Retina (tissue), 1 donor: ENCODE measurements at places on chromosomes 3 and 15.
A peak's percentile ranks its signal among the peaks of the same experiment; 100 is the strongest.

DNA sequence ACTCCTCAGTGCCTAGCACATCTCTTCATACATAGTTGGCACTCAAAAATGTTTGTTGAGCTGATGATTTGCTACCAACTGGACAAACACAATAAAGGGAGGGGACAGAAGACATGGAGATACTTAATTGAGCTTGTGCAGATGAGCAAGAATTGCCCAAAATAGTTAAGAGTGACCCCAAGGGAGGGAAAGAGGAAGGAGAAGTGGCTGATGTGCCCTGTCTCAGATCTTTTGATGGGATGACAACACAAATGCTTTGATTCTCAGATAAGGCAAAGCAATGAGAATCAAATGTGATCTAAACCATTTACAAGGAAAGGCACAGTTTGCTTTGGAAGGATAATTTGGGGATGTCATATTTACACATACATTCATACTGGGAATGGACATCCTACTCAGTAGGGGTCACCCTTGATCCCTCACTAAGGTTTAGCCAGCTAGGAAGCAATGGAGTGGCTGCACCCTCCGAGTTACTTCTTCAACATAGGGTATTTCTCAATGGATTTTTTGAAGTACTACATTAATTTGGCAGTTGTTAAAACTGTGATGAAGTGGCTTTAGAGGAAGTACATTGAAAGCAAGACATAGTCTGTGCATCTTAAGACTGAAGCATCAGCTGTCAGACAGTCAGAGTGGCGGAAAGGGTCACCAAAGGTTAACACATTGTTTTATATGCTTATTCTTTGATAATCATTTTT is 21.9 kb upstream of the SSR3 start:
- no peak for DNase-seq

DNA sequence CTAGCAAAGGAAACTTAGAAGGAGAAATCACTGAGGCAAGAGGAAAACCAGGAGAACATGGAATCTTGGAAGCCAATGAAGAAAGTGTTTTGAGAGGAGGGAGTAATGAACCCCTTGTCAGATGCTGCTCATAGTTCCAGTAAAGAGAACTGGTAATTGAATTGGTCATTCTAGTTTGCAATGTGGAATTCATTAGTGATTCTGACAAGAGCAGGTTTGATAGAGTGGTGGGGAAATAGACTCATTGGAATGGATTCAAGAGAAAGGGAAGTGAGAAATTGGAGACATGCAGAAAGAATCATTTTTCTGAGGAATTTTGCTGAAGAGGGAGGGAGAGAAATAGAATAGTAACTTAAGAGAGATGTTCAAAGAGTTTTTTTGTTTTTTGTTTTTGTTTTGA is 21.0 kb downstream of the GLCE start:
- DNase-seq = no peak

- DNase-seq = no peak
Observed at GRCh38 chr3:153426344-153426743, 264.3 kb downstream of the RAP2B start.

- DNase-seq = no peak
Observed at GRCh38 chr3:15286022-15286421, 46.4 kb downstream of the SH3BP5 start.

- DNase-seq = peak; percentile 3
Observed at GRCh38 chr3:18987862-18988447, 160.4 kb upstream of the KCNH8 start.

- DNase-seq = no peak
Observed at GRCh38 chr3:86938416-86939105, 52.4 kb downstream of the VGLL3 start.

GRCh38 chr3:143697975-143698374 is 150.3 kb downstream of the SLC9A9 start:
- no peak for DNase-seq

DNA sequence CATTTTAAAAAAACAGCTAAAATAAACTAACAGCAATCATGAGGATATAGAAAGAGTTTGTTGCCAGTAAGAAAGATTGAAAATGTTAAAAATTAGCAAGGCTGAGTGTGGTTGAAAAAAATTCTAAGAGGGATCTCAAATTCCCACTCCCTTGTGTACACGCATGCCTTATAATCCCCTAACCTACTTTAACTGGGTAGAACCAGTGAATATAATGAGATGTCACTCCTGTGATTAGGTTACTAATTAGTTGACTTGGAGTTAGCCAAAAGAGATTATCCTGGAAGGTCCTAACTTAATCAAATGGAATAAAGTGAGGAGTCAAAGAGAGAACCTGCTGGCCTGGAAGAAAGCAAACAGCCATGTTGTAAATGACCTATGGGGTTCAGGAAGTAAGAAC is 286.0 kb upstream of the TGFBR2 start:
- DNase-seq = no peak

GRCh38 chr15:79965846-79966630 is 5.0 kb downstream of the BCL2A1 start:
- DNase-seq = no peak

DNA sequence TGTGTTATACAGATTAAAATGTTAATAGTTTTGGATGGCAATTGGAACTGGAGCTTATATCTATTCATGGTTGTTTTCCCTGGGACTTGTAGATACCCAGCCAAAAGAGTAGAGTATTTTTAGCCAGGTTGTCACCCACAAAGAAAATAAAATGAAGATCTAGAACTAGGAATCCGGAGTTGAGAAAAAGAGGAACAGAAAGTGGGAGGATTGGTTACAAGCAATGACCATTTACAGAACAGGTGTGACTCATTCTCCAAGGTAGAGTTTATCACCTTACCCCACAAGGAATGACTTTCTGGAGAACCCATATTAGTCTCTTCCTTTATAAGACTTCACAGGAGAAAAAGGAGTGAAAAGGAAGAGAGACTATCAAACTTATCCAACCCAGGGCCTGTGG is 99.8 kb downstream of the TMEM108 start:
- no peak for DNase-seq

DNA sequence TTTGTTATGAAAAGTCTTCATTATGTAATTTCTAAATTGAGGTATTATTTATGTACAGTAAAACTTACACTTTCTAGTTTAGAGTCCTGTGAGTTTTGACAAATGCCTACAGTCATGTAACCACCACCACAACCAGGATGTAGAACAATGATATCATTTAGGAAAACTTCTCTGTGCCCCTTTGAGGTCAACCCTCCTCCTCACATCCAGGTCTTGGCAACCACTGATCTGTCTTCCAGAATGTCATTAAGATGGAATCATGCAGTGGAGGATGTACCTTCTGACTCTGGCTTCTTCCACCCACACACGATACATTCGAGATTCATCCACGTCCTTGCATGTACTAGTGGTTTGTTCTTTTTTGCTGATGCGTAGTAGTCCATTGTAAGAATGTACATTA is 23.2 kb downstream of the MINAR1 start:
- no peak for DNase-seq

GRCh38 chr15:70048198-70048565 is 49.5 kb downstream of the TLE3 start:
- DNase-seq = no peak

- DNase-seq = peak; percentile 86
Observed at GRCh38 chr3:13018043-13018451, 55.2 kb downstream of the IQSEC1 start.

DNA sequence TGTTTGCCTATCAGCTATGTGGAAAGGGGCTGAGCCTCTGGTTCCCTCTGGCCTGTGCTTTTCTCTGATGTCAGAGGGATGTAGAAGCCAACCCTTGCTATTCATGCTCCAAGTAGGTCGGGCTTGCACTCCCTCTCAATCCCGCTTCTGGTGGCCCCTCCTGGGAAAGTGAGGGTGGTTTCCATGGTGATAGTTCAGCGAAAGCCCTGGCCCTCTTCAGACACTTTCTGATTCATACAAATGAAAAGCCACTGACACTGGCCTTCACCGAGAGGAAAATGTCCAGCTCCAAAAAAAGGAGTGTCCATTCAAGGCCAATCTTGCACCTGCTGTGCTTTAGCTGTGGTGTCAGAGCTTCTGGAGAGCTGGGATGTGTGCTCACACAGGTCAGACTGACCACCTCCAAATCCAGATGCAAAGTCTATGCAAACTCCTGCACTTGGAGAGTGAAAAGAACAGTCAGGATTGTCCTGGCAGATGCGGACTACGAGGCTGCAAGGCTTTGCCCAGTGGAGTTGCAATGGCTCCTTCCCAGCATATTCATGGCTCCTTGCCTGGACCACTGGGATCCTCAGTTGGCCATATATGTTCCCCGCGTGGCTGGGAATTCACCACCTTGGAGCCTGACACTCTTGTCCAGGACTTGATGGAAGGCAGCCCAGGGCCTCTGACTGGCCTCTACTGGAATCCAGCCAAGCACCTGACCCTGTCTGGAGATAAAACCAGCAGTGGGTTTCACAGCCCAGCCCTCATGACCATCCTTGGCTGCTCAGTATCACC is 96.6 kb downstream of the CEMIP start:
- peak; percentile 32 for DNase-seq

DNA sequence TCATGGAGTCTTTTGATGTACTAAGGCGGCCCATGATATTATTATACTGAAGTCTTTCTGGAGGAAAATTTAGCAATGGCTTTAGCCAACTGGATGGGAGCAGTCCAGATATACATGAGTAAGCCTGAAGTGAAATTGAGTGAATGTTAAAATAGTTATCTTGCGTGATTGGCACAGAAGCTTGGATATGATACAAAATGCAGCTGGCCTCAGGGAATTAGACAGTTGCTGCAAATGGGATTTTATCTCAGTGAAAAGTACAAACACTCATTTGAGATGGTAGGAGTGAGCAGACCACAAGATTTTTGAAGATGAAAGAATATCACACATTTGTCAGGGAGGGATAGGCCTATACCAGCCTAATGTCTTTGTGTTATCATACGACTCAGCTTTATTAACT is 8.9 kb downstream of the LMOD3 start:
- DNase-seq = no peak
